ENCODE measurements at places on chromosomes 5 and 9.

DNA sequence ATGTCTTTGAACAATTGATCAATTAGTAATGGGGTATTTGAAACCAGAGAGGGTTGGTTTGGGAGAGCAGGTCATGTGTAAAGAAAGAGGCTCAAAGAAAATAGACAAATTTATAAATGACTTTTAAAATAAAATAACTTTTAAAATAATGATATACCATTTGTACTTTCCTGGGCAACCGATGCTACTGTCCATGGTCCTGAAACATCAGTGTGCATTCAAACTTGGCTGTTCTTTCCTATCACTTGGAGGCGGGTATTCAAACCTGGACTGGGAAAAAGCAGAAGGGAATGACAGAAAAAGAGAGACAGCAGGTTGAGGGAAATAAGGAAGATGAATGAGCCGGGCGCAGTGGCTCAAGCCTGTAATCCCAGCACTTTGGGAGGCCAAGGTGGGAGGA lies 1446.4 kb upstream of the WWC1 start:
- no peak for DNase-seq

DNA sequence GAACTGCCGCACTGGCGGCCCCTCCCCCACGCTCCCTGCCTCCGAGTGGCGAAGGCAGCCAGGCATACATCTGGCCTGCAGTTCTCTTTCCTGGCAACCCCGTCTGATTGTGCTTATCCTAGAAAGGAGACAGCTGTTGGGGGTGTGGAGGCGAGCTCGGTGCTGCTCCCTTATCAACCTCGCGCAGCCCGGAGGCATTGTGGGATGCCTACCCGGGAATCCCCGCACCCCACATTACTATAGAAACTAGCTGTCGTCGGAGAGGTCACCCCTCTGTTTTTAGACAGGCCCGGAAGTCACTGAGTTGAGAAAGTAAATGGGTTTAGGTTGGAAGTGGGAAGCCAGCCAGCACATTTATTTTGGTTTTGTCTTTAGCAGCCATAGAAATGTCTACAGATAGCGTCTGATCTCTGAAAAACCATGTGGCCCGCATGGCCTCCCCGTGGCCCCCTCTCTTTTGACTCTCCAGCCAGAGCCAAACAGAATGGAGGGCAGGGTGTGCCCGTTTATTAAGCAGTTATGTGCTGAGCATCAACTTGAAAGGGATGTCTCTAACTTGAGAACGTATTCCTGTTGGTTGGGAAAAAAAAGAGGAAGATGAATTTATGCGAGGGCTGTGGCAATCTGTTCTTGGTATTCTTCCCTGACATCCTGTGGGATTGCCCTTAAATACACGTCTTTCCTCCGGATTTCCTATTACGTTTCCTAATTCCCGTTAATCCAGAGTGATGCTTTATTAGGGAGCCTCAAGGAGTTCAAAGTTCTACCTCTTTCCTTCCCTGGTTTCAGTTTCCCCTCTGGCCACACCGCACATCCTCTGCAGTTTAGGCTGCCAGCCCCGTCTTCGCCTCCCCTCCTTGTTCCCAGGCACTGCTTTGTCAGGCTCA lies 3.9 kb downstream of the STC2 start:
- no peak for DNase-seq

- DNase-seq, result no peak
Measured at GRCh38 chr5:58322453-58322852, 137.4 kb downstream of the PLK2 start.

- DNase-seq, result no peak
Measured at GRCh38 chr9:136075881-136076678, 19.0 kb downstream of the NACC2 start.

- DNase-seq, result no peak
Measured at GRCh38 chr9:31290731-31291130, 1093.7 kb upstream of the ACO1 start.

DNA sequence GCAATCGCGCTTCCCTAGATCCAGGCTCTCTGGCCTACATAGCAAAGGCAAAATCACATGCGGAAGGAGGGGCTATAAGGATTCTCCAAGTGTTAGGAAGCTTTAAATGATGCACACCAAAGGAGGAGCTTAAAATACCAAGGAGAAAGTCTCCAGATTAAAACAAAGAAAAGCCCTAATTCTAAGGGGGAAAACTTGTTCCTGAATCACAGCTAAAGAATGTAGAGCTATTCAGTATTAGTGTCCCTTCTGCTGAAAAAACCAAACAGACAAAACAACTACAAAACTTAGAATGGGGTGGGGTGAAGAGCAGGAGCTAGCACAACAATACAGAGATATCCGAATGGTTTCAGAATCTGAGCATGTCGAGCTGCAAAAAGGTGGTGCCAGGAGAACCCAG lies 213.7 kb downstream of the DCP2 start:
- no peak for DNase-seq

DNA sequence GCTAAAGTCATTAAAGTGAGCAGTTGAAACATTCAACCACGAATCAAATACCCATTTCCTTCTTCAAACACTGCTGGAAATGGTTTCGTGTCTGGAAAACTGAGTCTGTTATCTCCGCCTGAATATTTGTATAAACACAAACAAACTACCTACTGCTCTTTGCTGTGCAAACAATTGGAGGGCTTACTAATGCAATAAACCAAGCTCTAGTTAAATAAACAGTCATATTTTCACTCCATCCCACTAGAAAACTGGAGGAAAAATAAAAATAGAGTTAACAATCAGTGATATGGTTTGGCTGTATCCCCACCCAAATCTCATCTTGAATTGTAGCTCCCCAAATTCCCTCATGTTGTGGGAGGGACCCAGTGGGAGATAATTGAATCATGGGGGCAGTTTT lies 397.6 kb downstream of the RASEF start:
- no peak for DNase-seq

DNA sequence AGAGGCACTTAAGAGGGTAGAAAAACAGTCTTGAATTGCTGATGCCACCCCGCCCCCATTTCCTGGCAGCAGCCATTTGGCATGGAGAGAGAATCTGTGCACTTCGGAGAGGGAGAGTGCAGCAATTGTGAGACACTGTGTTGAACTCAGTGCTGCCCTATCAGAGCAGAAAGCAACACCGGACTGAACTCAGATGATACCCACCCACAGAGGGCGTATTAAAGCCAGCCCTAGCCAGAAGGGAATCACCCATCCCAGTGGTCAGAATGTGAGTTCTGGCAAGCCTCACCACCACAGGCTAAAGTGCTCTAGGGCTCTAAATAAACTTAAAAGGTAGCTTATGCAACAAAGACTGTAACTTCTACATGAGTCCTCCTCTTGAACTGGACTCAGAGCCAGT lies 88.4 kb upstream of the RGS7BP start:
- DNase-seq, result no peak

- no peak for DNase-seq
Measured at GRCh38 chr9:124303762-124304161, 46.0 kb downstream of the NEK6 start.

DNA sequence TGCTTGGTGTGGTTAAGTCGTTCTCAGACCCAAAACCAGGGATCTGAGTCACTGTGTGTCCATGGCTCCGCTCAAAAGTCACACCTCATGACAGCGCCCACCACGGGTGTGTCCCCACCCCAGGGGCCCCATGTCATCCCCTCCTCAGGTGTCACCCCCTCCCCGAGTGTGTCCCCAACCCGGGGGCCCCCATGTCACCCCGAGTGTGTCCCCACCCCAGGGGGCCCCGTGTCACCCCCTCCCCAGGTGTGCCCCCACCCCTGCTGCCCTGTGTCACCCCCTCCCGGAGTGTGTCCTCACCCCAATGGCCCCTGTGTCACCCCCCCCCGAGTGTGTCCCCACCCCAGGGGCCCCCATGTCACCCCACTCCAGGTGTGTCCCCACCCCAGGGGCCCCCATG lies 5.1 kb downstream of the LRRC14B start:
- no peak for DNase-seq

DNA sequence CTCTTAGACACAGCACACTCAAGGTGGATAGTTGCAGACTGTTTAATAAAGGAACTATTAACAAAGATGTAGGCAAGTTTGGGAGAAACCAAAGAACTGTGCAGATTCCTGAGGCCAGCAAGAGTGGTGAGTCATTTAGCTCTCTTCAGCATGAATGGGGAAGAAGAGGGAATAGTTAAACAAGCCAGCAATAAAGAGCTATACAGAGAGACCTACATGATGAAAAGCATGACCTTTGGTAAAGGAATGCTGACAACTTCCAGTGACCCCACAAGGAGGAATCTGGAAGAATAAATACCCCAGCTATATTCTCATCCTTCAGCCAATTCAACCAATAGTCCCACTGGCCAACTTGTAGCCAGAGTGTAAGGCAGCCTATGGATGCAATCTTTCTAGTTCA lies 706.0 kb upstream of the GRAMD2B start:
- no peak for DNase-seq

GRCh38 chr5:90696153-90696552 lies 137.6 kb downstream of the ADGRV1 start:
- DNase-seq, result no peak

DNA sequence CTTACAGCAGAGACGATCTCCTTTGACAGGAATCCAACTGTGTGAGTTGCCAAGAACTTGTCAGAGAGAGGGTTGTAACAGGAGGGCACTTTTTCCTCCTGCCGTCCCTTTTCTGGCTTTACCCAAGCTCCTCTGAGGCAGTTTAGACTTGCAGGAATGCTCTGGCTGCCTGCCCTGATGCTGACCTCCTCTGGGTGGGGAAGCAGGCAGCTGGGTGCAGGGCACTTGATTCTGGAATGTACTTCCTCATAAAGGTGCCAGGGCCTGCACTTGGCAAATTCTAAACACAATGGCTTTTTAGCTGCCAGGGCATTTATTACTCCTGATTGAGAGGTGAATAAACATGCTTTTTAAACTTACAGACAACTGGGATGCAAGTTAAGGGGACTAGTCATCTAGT lies 190.4 kb downstream of the EPB41L4A start:
- no peak for DNase-seq

- DNase-seq, result no peak
Measured at GRCh38 chr9:125885405-125886034, 138.3 kb downstream of the PBX3 start.

GRCh38 chr9:89225991-89226471 lies 47.4 kb upstream of the SHC3 start:
- no peak for DNase-seq

DNA sequence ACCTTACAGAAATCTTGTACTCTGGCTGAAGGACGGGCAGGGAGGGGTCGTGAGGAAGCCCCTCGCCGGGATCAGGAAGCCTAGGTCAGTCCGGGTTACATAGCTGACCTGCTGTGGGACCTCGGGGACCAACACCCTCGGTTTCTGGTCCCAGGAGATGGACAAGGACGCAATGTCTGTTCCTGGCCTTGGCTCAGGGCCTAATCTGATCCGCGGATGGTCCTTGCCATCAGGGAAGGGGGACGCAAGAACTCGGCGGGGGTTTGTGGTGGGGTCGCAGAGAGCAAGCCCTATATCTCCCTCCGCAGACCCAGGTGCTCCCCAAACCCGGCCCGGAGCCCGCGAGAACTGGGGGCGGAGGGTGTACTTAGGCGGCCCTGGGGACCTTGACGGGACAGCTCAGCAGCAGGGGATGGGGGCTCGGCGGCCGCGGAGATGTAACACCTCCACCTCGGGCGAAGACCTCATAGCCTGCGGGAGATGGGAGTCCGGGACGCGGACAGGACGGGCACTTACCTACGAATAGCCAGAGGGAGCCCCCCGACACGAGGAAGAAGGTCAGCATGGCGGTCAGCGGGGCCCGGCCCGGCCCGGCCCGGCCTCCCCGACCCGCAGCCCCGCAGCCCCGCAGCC lies 353 bp downstream of the ACSL6 start:
- no peak for DNase-seq

- no peak for DNase-seq
Measured at GRCh38 chr5:163339148-163339547, 98.2 kb upstream of the CCNG1 start.

DNA sequence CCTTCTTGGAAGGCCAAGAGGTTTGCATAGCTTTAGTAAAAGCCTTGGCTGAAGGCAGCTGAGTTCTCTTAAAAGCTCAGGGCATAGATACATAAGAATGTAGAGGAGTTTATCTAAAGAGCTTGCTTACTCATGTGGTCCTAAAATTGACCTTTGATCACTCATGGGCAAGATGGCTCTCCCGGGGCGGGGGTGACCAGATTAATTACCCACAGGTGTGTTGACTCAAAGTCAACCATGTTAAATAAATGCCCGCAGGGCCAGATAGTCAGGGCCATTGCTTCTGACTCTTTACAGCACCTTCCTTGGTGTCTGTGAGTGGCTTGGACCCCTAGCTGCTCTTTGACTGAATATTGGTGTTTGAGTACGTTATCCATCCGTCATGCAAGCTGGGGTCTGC lies 33.1 kb upstream of the GHR start:
- no peak for DNase-seq

DNA sequence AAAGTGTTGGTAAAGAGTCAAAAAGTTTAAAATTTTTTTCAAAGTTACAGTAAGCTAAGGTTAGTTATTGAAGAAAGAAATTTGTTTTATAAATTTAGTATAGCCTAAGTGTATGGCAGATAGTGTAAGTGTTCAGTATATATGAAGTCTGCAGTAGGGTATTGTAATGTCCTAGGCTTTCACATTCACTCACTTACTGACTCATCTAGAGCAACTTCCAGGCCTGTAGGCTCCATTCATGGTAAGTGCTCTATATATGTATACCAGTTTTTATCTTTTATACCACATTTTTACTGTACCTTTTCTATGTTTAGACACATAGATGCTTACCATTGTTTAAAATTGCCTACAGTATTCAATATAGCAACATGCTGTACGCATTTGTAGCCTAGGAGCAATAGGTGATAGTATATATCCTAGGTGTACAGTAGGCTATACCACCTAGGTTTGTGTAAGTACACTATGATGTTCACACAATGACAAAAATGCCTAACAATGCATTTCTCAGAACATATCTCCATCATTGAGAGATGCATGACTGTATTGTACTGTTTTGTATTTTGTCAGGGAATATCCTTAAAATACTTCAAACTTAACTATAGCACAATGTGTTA lies 38.5 kb downstream of the CYSTM1 start:
- no peak for DNase-seq

DNA sequence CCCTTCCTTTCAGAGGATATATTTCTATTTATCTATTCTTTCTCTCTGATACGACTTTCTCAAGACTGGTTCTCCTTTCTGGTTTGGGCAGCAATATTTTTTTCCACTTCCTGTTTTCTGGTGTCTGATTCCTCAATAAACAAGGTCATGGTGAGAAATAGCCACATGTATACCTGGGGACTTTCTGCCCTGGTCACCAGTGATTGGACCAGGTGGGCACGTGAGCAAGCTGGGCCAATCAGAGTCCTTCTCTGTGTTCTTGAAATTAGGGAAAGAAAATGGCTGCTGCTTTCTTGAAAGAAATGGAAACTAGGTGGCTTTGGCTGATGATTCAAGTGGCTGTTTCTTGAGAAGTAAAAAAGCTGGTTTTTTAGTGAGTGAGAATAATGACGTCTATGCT lies 18.4 kb upstream of the GSN start:
- peak; percentile 17 for DNase-seq

DNA sequence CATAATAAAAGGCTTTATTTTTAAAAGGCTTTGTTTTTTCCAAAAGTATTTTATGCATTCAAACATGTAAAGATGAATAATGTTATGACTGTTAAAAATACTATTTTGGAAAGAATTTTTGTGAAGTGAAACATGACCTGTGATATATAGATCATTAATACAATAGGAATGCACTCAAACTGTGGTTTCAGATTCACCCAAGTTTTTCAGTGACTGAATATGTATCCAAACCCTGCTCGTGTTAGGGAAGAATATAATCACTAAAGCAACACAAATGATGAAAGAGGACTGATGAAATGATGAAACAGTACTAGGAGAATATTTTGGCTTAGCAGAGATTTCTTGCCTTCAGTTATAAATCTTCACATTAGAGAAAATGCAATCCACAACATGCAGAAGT lies 278.0 kb downstream of the ADAMTS6 start:
- DNase-seq, result no peak
